ENCODE measurements at places on chromosomes 2 and 18.

GRCh38 chr2:126227250-126227649, 428.7 kb upstream of the GYPC start:
- DNase-seq, result no peak

DNA sequence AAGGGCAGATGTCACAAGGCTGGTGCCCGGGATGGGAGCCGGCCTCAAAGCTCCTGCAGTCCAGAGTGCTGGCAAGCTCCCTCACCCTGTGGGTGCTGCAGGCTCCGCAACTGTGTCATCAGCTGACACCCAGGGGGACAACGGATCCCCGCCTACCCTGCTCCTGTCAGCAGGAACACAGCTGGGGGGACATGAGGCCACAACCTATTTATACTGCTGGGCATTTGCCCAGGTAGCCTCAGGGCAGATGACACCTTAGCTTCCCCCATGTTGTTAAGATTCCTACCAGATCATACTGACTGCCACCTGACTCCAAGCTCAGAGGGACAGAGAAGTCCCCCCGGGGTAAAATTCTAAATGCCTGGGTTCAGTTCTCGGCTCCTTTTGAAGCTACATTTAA, 1.2 kb downstream of the ANKRD23 start:
- DNase-seq, result no peak

DNA sequence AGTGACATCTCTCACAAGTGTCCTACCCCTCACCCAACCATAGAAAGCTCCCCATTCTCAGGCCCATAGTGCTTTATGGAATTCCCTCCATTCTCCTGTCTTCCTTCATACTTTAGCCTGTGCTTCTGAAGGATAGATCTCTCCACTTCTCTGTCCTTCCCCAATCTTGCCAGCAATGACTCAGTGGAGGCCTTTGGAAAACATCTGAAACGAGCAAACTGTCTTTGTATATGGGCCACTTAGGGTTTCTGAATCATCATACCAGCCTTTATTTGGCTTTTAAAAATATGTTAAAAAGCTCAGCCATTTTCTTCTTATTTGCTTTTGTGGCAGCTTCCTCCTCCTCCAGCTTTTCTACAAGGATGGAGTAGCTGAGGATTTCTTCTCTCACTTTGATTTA, 65.6 kb upstream of the ZNF385B start:
- DNase-seq, result no peak

GRCh38 chr2:230423851-230424458, 8.0 kb downstream of the SP100 start:
- DNase-seq, result no peak

- no peak for DNase-seq
Measured at GRCh38 chr18:33699372-33699771, 121.4 kb downstream of the ASXL3 start.

GRCh38 chr2:39663187-39663930, 2.4 kb upstream of the TMEM178A start:
- no peak for DNase-seq

- no peak for DNase-seq
Measured at GRCh38 chr2:7801212-7801611, 880.6 kb upstream of the ID2 start.

GRCh38 chr2:116160657-116161056, 1653.8 kb upstream of the DDX18 start:
- DNase-seq, result no peak

- DNase-seq, result no peak
Measured at GRCh38 chr2:134446383-134447017, 192.6 kb downstream of the MGAT5 start.

- no peak for DNase-seq
Measured at GRCh38 chr2:231951452-231952035, 10.0 kb upstream of the DIS3L2 start.

- DNase-seq, result no peak
Measured at GRCh38 chr2:215421859-215422461, 13.9 kb downstream of the FN1 start.

DNA sequence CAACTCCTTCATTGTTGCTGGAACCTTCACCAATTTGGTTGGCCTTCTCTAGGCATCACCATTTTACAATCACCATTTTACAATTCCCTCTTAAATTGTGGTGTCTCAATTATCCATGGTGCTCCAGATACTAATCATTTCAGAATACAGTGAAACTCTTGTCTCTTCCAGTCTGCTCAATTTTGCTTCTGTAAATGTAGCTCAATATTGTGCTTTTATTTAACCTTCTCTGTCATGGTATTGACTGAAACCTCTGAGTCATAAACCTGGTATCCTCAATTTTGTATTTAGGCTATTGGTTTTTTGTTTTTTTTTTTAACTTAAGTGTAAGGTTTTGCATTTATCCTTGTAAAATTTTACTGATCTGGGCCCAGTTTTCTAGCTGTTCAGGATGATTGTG, 16.1 kb downstream of the STRADB start:
- DNase-seq, result no peak

DNA sequence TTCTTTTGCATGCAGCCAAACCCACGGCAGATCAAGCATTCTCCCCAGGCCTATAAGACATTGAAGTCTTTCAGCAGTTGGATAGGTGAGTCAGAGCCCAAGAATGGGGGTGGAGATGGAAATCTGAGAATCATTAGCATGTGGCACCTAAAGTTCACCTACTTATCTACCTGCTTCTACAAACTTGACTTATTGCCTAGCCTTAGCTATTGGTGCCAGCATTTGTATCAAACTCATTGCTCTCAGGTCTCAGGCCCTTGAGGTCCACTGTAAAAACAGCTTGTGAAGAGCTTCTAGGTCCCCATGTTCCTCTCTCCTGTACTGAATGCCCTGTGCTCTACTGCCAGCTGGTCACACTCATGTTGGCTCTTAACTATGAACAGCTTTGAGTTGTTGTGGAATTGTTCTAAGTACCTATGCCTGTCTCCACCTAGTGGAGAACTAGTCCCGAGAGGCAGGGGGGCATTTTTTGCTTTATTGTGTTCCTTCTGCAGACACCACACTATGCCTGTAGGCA, 278.4 kb upstream of the SPRED2 start:
- DNase-seq, result no peak

DNA sequence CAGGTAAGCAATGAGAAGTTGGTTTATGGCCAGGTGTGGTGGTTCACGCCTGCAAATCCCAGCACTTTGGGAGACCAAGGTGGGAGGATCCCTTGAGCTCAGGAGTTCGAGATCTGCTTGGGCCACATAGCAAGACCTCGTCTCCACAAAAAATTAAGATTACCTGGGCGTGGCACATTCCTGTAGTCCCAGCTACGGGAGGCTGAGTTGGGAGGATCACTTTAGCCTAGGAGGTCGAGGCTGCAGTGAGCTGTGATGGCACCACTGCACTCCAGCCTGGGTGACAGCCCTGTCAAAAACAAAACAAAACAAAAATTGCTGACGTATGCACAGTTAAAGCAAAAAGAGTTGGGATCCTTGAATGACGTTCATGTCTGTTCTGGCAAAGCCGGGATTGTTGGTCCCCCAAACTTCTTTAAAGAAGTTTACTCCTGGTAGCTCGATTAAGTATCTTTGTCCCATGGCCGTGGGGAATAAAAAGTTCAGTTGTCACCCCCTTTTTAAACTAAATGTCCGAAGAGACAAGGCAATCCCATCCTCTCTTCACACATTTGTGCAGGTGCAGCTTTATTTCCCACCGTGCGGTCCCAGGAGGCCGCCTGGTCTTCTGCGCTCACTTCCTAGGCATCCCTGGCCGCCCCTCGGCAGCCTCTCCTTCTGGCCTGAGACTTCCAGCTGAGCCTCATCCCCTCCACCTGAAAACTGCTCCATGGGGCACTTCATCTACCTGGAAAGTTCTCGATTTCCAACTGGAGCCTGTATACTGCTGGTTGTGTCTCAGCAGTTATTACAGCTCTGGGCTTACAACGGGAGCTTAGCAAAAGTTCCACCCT, 762 bp upstream of the SPOPL start:
- no peak for DNase-seq

- no peak for DNase-seq
Measured at GRCh38 chr2:120498576-120499394, 152.8 kb downstream of the INHBB start.

- DNase-seq, result peak; percentile 64
Measured at GRCh38 chr18:57077786-57078552, 68.9 kb upstream of the BOD1L2 start.

DNA sequence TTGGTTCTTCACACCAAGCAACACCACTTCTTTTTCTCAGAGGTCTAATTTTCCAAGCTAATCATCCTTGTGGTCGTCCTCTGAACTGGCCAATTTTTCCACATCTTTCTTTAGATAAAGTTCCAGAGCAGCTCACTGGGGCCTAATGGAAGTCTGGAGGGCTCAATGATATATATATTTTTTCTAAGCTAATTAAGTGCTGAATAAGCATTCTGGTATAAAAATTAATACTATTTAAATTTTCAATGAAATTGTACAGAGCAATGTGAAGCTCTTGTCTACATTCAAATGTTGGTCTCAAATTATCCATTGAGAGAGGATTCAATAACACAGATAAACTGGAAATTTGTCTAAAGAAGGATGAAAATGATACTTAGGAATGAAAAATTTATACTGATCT, 866.6 kb downstream of the ERBB4 start:
- DNase-seq, result no peak

DNA sequence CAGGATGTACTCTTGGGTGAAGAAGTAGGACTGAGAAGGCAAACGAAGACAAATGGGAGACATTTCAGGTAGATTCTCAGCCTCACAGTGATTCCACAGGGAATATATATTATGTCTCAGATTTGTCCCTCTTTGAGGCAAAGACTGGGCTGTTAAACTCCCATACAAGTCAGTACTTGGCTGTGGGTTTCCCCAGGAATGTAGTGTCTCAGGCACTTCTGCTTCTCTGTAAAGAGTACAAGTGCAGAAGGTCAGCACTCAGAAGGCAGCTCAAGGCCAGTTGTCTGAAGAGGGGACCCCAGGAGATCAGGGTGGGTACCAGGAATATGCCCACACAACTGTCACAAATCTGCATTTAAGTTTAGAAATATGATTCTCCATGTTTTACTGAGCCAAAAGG, 39.9 kb upstream of the COBLL1 start:
- no peak for DNase-seq

- no peak for DNase-seq
Measured at GRCh38 chr18:35000457-35000856, 40.8 kb upstream of the MAPRE2 start.

DNA sequence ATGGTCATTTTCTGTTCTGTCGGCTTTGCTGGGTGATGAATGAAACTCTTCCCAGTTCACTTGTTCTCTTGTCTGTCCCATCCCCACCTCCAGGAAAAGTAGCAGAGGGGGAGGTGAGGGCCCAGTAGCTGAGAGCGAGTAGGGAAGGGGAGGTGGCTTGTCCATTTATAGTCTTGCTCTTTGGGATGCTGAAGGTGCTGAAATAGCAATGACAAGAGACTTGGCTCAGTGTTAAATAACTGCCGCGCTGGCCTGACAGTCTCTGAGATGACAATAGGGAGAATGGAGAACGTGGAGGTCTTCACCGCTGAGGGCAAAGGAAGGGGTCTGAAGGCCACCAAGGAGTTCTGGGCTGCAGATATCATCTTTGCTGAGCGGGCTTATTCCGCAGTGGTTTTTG, at the start of gene SMYD1:
SMYD1 (plus strand) TSS at position 228 of the 400 bp plus-strand sequence; CDS start at position 268, 40 bp downstream.
- no peak for DNase-seq

- no peak for DNase-seq
Measured at GRCh38 chr2:9769171-9770005, 73.9 kb upstream of the TAF1B start.

- DNase-seq, result no peak
Measured at GRCh38 chr2:121644715-121645114, 4.5 kb downstream of the CLASP1 start.

DNA sequence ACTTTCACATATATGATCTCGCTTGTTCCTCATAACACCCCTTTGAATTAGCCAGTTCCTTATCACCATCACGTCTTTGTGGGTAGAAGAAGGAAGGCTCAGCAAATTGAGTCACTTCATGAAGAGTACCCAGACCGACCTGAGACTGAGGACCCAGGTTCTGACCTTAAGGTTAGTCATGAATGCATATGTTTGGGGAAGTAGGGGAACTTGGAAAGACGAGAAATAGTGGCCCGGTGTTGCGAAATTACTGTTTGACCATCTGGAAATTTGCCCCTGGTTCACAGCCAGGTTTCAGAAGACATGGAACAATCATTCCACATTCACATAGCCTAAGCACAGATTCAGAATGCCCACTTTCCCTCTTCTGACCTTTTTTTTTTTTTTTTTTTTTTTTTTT, 59.8 kb downstream of the MEIS1 start:
- no peak for DNase-seq

DNA sequence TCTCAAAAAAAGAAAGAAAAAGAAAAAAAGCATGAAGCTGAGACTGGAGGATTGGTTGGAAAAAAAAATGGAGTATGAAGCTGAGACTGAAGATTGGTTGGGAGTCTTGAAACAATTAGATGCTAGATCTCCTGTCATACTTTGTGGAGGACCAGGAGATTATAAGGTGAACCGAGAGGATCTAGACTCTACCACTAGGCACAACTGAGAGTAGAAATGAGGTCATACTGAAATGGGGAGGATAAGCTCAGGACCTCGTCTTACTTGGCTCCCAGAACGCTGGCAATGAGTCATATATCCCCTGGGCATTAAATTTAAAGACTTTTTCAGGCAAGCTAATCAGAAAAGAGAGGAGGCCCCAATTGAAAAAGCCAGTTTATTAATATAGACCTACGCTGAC, 3.3 kb upstream of the ORC2 start:
- DNase-seq, result peak; percentile 5

DNA sequence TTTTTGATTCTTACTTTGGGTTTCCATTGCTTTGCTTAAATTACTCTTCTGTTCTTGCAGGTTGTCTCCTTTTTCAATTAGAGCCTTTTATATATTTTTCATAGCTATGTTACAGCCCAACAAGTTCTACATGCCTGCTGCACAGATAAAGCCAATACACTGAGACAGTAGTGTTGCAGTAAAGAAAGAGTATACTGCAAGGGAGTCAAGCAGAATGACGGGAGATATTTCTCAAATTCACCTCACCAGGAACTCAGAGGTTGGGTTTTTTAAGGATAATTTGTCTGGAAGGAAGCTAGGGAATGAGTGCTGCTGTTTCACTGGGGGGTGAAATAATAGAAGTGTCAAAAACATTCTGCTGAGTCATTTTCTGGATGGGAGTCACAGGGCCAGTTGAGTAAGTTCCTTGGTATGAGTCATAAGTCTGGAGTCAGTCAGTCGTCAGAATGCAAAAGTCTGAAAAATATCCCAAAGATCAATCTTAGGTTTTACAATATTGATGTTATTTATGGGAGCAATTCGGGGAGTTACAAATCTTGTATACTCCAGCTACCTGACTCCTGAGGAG, 193.0 kb upstream of the RGPD4 start:
- DNase-seq, result no peak

GRCh38 chr2:71462056-71462605, 8.8 kb downstream of the DYSF start:
- DNase-seq, result no peak

DNA sequence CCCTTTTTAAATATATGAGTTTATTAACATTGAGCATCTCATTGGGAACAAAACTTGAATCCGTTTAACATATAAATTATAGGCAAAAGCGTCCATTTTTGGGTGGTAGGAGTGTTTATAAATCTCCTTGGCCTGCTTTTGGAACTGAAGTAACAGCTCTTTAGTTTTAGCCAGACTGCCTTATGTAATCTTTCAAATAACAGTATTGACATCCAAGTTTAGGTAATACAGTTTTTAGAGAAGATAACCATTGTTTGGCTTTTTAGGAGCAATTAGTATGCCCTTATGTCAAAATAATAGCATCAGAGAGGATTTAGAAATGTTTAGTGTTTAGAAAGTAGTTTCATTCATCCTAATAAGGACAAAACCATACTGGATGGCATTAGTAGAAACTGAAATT, 361.9 kb downstream of the ARHGAP15 start:
- DNase-seq, result no peak

- no peak for DNase-seq
Measured at GRCh38 chr2:5695654-5696403, 3.6 kb downstream of the SOX11 start.

Measured in GM18507 (cell line).